GM06990 (cell line): ENCODE measurements at places on chromosomes 2 and 18.
A peak's percentile ranks its signal among the peaks of the same experiment; 100 is the strongest.

DNA sequence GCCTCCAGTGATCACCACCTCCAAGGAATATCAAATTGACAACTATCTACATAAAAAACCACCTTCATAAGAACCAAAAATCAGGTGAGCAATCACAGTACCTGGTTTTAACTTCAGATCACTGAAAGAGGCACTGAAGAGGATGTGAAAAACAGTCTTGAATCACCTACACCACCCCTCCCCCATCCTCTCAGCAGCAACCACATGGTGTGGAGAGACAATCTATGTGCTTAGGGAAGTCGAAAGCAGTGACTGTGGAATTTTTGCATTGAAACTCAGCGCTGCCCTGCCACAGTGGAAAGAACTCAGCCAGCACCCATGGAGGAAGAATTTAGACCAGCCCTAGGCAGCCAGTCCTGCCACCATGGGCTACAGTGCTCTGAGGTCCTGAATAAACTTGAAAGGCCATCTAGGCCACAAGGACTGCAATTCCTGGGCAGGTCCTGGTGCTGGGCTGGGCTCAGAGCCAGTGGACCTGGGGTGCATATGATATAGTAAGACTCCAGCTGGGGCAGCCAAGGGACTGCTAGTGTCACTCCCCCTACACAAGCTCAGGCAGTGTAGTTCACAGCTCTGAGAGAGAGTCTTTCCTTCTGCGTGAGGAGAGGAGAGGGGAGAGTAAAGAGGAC is 75.6 kb downstream of the ATL2 start:
- DNase-seq, result peak; percentile 25

GRCh38 chr2:241867776-241868420 is 1.6 kb upstream of the RTP5 start:
- DNase-seq, result no peak

DNA sequence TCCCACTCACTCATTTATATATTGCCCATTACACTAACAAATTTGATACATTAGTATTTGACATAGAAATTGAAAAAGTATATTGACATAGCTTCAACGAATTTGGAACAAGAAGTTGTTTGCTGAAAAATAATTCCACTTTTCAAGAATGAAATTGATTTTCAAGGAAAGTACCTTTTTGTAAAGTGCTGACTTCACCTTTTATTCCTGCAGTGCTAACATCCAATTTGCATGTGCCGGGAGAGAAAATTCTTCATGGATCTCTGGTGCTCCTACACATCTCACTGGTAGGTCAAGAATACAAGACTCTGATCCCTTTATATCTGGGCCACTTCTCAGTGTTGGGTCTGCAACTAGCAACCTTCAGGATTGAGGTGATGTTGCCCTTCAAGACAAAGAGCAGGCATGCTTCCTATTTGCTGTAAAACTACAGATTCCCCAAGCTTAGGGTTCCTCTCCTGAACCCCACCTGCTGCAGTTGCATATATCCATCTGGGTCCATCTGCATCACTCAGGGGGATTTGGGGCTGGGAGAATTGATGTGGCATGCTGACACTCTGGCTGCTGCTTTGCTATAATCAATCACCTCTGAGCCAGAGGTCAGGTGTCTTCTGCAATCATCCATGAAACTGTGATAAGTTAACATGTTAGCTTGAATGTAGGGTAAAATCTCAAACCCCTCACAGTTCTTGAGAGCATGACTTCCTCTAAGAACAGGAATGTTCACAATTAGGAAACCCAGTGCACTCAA is 108.4 kb upstream of the TTN start:
- no peak for DNase-seq

DNA sequence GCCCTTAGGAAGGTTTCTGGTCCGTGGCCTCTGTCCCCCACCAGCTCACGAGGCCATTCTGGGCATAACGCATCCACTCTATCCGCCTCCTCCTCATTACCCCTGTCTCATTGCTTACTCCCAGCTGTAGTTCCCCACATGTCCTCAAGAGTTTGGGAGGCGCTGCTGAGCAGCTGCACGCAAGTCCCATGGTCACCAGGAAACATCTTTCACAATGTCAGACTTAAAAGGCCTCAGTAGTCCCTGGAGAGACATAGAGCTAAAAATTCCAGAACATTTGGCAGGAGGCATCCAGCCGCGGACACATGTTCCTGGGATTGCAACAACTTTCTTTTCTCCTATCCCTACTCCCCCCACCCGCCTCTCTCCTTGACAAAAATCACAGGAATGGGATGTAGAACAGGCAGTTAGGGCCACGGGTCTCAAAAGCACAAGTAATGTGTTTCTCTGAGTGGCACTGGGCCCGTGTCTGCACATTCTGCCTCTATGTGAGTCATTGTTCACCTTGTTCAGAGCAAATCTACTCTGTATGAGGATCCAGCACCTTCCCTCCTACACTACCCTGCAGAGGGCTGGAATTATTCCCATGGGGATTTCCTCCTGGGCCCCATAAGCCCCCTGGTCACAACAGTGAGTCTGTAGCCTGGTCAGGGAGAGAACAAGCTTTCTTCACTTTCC is 8.1 kb downstream of the LBH start:
- no peak for DNase-seq

DNA sequence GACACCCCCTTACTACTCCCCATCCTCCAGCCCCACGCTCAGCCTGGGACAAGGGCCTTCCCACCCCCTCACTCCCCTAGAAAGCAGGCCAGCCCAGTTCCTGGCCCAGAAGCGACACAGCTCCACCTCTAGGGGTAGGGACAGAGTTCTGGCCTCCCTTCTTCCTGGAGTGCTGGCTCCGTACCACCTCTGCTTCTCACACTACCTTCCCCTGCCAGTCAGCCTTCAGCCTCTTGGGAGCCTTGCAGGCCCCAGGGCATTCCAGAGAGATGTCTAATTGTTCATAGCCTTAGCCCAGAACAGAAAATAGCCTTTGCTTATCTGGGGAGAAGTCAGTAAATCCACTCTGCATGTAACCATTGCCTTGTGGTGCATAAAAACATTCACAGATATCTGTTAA is 13.1 kb upstream of the CATIP start:
- no peak for DNase-seq
